ENCODE measurements at places on chromosomes 13 and 19. TPM values are rescaled to one million over a fixed set of nuclear protein-coding genes. Genes with fewer than 3 reads are reported as not detected.

ZNF491 gene
- total RNA-seq: 0.94 TPM

CRX gene
- total RNA-seq: not detected

ZNF850 gene
- total RNA-seq: 1.4 TPM

LHB gene
- not detected for total RNA-seq

KASH5 gene
- not detected for total RNA-seq

CEACAM1 gene
- 1.9 TPM for total RNA-seq

SLAIN1 gene
- total RNA-seq: 81.9 TPM

SCEL gene
- total RNA-seq: not detected

CD33 gene
- total RNA-seq: 24.5 TPM

PLIN5 gene
- total RNA-seq: 0.21 TPM

ZIC2 gene
- total RNA-seq: not detected

NEK3 gene
- total RNA-seq: 4.2 TPM

TMEM145 gene
- not detected for total RNA-seq

IGFL2 gene
- total RNA-seq: not detected

ADGRE3 gene
- 0.63 TPM for total RNA-seq

TGFBR3L gene
- total RNA-seq: 0.10 TPM

ZNF575 gene
- total RNA-seq: 0.31 TPM

LENG9 gene
- total RNA-seq: 3.3 TPM

TTC9B gene
- 0.10 TPM for total RNA-seq

IGFL3 gene
- not detected for total RNA-seq

PSPC1 gene
- 104 TPM for total RNA-seq

ZNF235 gene
- total RNA-seq: 2.7 TPM
